ENCODE measurements at places on chromosomes 3 and 15. TPM values are rescaled to one million over a fixed set of nuclear protein-coding genes. Genes with fewer than 3 reads are reported as not detected.
A peak's percentile ranks its signal among the peaks of the same experiment; 100 is the strongest.

DNA sequence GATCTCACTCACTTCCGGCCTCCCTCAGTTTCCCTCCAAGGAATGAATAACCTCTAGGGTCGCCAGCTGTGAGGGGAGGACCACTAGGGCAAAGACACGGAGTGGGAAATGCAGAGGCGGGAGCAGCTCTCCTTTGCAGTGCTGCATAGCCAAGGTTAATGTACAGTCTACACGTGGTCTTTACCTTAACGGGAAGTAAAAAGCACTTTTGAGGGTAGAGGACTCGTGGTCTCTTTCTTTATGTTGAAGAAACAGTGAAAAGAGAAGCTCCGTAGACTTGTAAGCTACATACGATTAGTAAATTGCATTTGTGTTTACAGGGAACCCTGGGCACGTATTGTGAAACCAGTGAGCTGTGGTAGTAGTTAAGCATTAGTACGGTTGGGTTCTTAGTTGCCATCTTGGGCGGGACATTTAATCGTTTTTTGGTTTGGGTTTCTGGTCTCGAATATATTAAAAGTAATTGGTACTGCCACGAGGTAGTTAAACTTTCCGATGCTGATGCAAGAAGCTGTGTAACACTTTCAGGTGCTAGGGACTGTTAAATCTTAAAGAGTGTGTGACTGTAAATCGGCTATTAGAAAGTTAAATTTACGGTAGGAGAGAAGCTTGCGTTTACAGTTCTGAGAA lies 828 bp downstream of the U2SURP start:
- DNase-seq, result peak; percentile 31
- H3K4me3 ChIP-seq, result peak overlapping the region; percentile 71
- peak overlapping the region; percentile 94 for H3K27ac ChIP-seq

- no peaks in the 10 kb centered on the region for H3K36me3 ChIP-seq
- H3K27ac ChIP-seq, result peak overlapping the region; percentile 22
- H3K4me3 ChIP-seq, result no peak overlapping the region
- no peak for DNase-seq
These were observed 25.6 kb downstream of the LYSMD4 start for GRCh38 chr15:99707473-99708270.

GRCh38 chr3:110015231-110015963 lies 678.1 kb upstream of the DPPA4 start:
- no peak for DNase-seq
- no peak overlapping the region for H3K27ac ChIP-seq
- no peaks in the 10 kb centered on the region for H3K36me3 ChIP-seq
- H3K27me3 ChIP-seq, result no peaks in the 10 kb centered on the region
- no peak overlapping the region for H3K4me3 ChIP-seq
- no peaks in the 10 kb centered on the region for H3K4me1 ChIP-seq

GRCh38 chr3:114089675-114090074 lies 33.1 kb downstream of the QTRT2 start:
- H3K36me3 ChIP-seq, result peaks cover 5% of the 10 kb centered on the region
- DNase-seq, result no peak
- H3K27ac ChIP-seq, result no peak overlapping the region
- no peak overlapping the region for H3K4me3 ChIP-seq
- H3K27me3 ChIP-seq, result peaks cover 4% of the 10 kb centered on the region

- peak; percentile 32 for DNase-seq
- H3K4me1 ChIP-seq, result peaks cover 7% of the 10 kb centered on the region
- no peak overlapping the region for H3K27ac ChIP-seq
- H3K4me3 ChIP-seq, result no peak overlapping the region
- no peaks in the 10 kb centered on the region for H3K27me3 ChIP-seq
These were observed 48.9 kb upstream of the NAALADL2 start for GRCh38 chr3:174810254-174810653.

GOLGA6L6 gene
- not detected for polyA plus RNA-seq

DUOXA2 gene
- 40.1 TPM for polyA plus RNA-seq

GRCh38 chr15:88915354-88915753 lies 2.2 kb upstream of the MFGE8 start:
- no peak for DNase-seq
- no peak overlapping the region for H3K4me3 ChIP-seq
- H3K4me1 ChIP-seq, result peaks cover 16% of the 10 kb centered on the region
- H3K27me3 ChIP-seq, result no peaks in the 10 kb centered on the region
- H3K36me3 ChIP-seq, result no peaks in the 10 kb centered on the region

GRCh38 chr3:110494728-110495127 lies 576.9 kb upstream of the NECTIN3 start:
- H3K36me3 ChIP-seq, result no peaks in the 10 kb centered on the region
- DNase-seq, result no peak
- no peaks in the 10 kb centered on the region for H3K4me1 ChIP-seq
- no peak overlapping the region for H3K27ac ChIP-seq
- H3K4me3 ChIP-seq, result no peak overlapping the region
- no peaks in the 10 kb centered on the region for H3K27me3 ChIP-seq

DNA sequence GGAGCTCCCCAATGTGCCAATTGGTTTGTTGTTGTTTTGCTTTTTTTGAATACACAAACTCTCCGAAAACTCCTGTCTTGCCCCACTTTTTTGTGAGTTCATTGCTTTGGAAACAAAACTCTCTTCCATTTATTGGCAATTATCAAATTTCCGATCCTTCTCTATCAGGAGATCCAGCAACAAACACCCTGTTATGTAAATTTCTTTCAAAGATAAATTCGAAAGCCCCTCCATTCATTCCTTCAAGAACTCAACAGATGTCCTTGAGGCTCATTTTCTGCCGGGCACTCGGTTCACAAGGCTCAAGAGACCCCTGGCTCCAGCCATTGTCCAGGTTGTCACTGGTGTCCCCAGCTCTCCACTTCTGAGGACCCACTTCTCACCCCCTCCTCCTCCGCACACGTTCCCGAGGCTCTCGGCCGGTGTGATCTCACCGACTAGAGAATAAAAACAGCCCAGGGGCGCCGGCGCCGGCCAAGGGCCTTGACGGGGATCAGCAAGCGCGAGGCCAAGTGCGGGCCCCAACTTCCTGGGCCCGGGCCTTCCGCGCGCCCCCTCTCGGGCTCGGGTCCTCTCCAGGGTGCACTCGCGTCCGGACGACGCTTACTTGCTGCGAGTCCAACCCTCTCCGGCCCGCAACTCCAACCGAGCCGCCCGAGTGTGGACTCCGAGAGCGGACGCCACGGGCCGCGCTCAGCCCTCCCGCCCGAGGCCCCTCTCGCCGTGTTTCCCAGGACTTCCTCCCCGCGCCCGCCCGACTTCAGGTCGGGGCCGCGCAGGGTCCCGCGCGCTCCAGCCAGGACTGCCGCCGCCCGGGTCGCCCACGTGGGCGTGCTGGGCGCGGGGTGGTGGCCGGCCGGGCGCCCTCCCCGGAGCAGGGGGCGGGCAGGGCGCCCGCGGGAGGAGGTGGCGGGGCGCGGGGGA lies 533 bp upstream of the SMAD3 start:
- no peaks in the 10 kb centered on the region for H3K27me3 ChIP-seq
- H3K4me3 ChIP-seq, result peak overlapping the region; percentile 20
- peak; percentile 82 for DNase-seq
- H3K36me3 ChIP-seq, result no peaks in the 10 kb centered on the region
- H3K27ac ChIP-seq, result peak overlapping the region; percentile 97

DNA sequence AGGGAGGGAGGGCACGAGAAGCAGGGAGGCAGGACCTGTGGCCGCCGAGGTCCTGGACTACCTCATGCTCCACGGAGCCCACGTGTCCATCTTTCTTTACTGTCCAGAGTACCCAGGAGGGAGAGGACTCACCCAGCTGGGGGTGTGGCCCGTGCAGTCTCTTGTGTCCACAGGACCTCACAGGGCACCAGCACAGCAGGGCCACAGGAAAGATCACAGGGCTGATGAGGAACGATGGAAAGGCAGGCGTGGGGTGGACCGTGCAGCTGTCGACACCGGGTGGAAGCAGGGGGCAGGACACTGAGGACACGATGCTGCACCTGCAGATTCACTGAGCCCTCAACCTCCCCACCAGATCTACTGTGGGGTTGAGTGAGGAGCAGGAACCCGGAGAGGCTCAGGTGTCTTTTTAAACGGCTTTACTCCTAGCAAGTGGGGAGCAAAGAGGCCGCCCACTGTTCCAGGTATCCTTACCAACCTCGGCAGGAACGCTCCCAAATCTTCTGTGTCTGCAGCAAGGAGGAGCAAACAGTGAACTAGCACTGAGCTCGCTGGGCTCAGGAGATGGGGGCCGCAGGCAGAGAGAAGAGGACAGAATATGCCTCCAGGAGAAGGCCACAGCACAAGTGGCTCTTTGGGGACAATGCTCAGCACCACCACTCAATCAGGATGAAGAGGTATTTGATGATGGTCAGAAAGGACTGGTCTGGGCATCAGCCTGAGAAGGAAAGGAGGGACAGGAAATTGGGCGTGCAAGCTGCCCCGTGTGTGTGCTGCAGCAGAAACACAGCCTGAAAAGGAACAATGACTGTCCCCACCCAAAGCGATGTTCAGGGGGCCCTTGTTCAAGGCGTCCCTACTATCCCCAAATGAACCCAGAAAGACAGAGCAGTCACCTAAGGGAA lies 198.8 kb downstream of the XXYLT1 start:
- H3K4me1 ChIP-seq, result peaks cover 11% of the 10 kb centered on the region
- no peak overlapping the region for H3K4me3 ChIP-seq
- H3K27me3 ChIP-seq, result no peaks in the 10 kb centered on the region
- no peak for DNase-seq
- H3K36me3 ChIP-seq, result no peaks in the 10 kb centered on the region

PP2D1 gene
- polyA plus RNA-seq, result 0.40 TPM

RNF168 gene
- polyA plus RNA-seq, result 5.3 TPM

- DNase-seq, result no peak
- H3K4me1 ChIP-seq, result peaks cover 18% of the 10 kb centered on the region
- H3K36me3 ChIP-seq, result no peaks in the 10 kb centered on the region
- peak overlapping the region; percentile 0 for H3K27ac ChIP-seq
- peaks cover 46% of the 10 kb centered on the region for H3K27me3 ChIP-seq
These were observed 540 bp upstream of the RSRC1 start for GRCh38 chr3:158109295-158109803.

DNA sequence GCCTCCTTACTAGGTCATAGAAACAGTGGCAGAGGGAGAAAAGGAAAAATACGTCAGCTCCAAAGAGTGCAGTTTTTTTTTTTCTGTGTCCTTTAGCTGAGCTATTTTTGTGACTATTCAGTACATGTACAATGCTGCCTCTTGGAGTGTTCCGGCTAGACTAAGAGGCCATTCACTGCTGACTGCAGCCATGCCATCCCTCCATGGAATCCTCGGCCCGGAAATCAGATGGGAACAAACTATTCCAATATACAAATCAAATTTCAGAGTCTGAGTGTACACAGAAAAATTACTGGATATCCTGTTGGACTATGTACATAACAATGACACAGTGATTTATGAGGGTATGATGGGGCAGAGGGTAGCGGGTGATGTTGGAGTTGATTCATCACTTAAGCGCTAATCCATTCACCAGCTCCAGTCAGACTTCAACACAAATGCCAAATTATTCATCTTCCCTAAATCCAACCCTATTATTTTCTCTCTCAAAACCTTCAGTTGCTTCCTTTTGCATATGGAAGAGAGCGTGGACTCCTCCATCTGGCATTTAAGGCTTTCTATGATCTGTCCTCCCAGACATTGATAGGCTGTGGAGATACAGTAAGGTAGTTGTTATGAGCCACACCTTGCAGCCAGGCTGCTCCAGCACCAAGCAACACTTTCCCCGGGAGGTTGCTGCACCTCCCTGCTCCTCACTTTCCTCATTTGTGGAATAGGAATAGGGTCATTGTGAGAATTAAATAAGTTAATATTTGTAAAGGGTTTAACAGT lies 109.1 kb downstream of the LPP start:
- H3K4me3 ChIP-seq, result no peak overlapping the region
- peak overlapping the region; percentile 90 for H3K27ac ChIP-seq
- H3K36me3 ChIP-seq, result no peaks in the 10 kb centered on the region
- H3K4me1 ChIP-seq, result peaks cover 48% of the 10 kb centered on the region

- no peaks in the 10 kb centered on the region for H3K27me3 ChIP-seq
- no peak overlapping the region for H3K27ac ChIP-seq
- H3K36me3 ChIP-seq, result no peaks in the 10 kb centered on the region
- no peak overlapping the region for H3K4me3 ChIP-seq
- no peak for DNase-seq
These were observed 79.4 kb downstream of the PEX5L start for GRCh38 chr3:179957264-179957845.

GRCh38 chr3:124075753-124076152 lies 83.8 kb upstream of the ROPN1 start:
- H3K36me3 ChIP-seq, result no peaks in the 10 kb centered on the region
- no peak for DNase-seq
- H3K27me3 ChIP-seq, result peaks cover 6% of the 10 kb centered on the region
- no peak overlapping the region for H3K27ac ChIP-seq
- H3K4me1 ChIP-seq, result no peaks in the 10 kb centered on the region

PCSK6 gene
- 36.0 TPM for polyA plus RNA-seq

SHC4 gene
- 0.91 TPM for polyA plus RNA-seq

DNA sequence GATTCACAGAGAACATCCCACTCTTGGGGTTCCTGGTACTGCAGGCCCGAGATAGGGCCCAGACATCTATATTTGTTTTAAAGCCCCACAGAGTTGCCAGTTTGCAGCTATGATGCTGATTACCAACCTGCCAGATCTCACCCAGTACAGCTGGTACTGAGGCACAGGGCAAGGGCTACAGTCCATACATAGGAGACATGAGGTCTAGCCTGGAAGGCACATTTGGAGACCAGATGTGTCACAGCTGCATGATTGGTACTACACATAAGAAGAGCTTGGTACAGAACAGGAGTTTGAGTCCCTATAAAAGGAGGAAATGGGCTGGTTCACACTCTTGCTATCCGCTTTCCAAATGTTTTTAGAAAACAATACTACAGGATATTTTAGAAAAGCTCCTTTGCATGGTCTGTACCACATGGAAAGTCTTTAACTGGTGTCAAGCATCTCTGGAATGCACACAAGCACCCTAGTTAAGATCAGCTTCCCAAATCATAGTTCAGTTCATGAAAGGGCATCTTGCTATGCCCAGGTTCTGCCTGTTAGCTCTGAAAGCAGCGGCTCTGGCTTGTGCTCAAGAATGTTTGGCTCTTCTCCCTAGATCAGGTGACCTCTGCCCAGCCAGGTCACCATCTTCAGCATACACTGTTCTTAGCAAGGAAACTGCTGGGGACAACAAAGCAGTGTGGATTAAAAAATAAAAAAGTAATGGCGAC lies 20.6 kb downstream of the MTMR14 start:
- H3K36me3 ChIP-seq, result no peaks in the 10 kb centered on the region
- DNase-seq, result no peak
- no peaks in the 10 kb centered on the region for H3K27me3 ChIP-seq
- no peak overlapping the region for H3K4me3 ChIP-seq
- H3K4me1 ChIP-seq, result no peaks in the 10 kb centered on the region

GRCh38 chr15:57485869-57486268 lies 105.8 kb upstream of the MYZAP start:
- peak; percentile 81 for DNase-seq
- H3K36me3 ChIP-seq, result no peaks in the 10 kb centered on the region
- H3K27ac ChIP-seq, result peak overlapping the region; percentile 32
- no peaks in the 10 kb centered on the region for H3K4me1 ChIP-seq
- H3K27me3 ChIP-seq, result no peaks in the 10 kb centered on the region

DNA sequence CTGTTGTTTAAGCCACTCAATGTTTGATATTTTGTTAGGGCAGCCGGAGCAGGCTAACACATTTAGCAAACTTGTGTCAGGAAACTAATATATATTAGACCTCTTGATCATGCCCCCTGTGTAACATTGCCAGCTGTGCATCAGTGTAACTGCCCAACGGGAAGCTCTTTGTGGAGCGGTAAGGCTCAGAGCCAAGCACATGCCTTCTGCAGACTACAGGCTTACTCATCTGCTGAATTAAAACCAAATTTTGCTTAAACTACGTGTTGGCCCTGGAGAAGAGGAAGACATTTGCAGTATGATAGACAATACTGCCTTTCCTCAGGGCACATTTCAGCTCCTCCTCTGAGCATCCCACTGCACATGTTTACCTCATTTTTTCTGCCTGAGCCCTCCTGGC lies 50.5 kb upstream of the KCNMB2 start:
- no peak overlapping the region for H3K27ac ChIP-seq
- no peaks in the 10 kb centered on the region for H3K27me3 ChIP-seq
- no peaks in the 10 kb centered on the region for H3K4me1 ChIP-seq
